ENCODE measurements at places on chromosomes 7 and 10. TPM values are rescaled to one million over a fixed set of nuclear protein-coding genes. Genes with fewer than 3 reads are reported as not detected.

ASB4 gene
- not detected for total RNA-seq

POLR2J gene
- total RNA-seq = 40.1 TPM

AKR1B15 gene
- 0.21 TPM for total RNA-seq

CALML3 gene
- total RNA-seq = 7.7 TPM

GJD4 gene
- not detected for total RNA-seq

NT5C2 gene
- total RNA-seq = 49.7 TPM

ELN gene
- not detected for total RNA-seq

SFTPD gene
- total RNA-seq = 0.42 TPM

NEUROD6 gene
- not detected for total RNA-seq

CPVL gene
- not detected for total RNA-seq

LLCFC1 gene
- not detected for total RNA-seq

KEL gene
- not detected for total RNA-seq

DRGX gene
- total RNA-seq = not detected

NPSR1 gene
- total RNA-seq = not detected

MUC3A gene
- total RNA-seq = not detected
